Activated CD4-positive, alpha-beta T cell treated with anti-CD3 and anti-CD28 coated beads, Interleukin-10, Interleukin-2, amounts not matched to agents 100 ng/mL and 50 ng/mL, durations not matched to agents 16 hours and 8 hours (primary cell): ENCODE measurements at places on chromosomes 11 and 22.
A peak's percentile ranks its signal among the peaks of the same experiment; 100 is the strongest.

DNA sequence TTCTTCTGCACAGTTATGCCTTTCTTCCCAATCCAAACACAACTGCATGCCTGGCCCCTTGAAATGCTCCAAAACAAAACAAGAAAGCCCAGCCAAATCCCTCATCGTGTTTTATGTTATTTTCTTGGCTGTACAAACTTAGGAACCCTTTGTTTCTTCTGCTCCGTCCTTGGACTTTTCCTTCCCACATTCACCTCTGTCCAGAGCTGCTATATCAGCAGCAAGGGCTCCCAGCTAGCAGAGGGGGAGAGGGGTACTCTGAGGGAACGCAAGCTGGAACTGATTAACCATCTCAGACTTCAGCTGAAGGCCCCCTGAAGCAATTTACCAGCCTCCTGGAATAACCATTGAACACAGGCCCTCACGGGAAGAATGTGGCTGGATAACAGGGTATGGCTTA, 214.7 kb downstream of the TENM4 start:
- no peak for DNase-seq

- peak; percentile 52 for DNase-seq
Observed at GRCh38 chr11:117179048-117179999, 781 bp downstream of the SIDT2 start.

- no peak for DNase-seq
Observed at GRCh38 chr22:29820961-29821290, 17.1 kb downstream of the ASCC2 start.

DNA sequence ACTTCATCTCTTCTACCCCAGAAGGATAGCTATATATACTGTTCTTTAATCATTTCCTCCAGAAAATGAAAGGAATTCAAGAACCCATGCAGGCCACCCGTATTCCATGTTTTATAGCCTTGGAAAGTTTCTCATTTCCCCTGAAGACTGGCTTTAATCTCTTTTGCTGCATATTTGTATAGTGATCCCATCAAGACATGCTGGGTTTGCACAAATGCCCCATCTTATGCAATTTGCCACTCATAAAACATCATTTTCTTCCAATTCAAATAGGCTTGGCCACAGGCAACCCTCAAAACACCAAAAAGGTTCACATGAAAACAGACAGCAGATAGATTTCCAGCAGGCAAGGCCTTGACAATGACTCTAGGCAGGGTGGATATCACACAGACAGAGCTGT, 28.3 kb upstream of the APOA1 start:
- DNase-seq: no peak
